Activated T-cell treated with anti-CD3 and anti-CD28 coated beads for 4 hours (primary cell): ENCODE measurements at places on chromosomes 1 and 21.

DNA sequence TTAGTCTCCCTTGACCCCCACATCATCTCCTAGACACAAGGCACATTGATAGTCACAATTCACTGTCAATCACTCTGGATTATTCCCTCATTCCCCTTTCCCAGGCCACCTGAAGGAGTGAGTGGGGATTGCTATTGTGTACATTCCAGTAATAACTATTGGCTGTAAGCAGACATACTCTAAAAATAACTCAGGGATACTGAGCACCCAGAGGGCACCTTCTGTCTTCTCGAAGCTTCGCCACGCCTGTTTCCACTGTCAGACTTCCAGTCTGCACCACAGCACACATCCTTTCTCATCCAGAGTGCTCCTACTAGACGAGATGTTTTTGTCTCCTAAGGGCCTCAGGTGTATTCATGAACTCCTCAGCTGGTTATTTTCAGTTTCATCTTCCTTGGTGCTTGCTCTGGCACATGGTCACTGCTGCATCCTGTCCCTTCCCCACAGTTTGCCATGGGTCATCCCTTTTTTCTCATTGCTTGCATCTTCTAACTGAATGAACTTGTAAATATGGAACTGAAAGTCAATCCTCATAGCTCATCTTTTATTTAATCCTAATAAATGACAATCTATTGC, 848 bp upstream of the APOBEC4 start:
- DNase-seq: no peak

DNA sequence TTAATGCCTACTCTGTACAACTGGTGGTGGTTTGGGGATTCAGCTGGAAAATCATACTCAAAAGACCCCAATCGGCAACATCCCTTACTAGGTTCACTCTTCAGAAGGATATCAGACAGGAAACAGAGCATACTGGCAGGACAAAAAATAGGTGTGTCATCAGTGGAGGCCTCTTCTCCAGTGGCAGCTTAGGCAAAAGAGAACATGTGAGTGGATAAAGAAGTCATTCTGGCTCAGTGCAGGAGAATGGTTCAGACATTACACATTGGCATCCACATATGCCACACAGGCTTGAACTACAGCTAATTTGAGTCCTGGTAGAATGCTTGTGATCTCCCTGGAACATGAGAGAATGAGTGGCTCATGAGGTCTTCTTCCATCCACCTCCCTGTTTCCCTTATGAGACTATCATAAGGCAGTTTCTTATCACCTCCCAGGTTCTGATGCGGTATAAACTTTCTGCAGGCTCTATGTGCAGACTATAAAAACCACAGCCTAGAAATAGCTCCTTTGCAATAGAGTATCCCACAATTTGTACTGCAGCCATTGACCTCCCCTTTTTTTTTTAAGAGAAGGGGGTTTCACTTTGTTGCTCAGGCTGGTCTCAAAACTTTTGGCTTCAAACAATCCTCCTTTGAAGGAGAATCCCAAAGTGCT, 24.7 kb downstream of the VAMP4 start:
- no peak for DNase-seq

- DNase-seq: peak; percentile 10
Measured at GRCh38 chr1:62144238-62144831, 50.3 kb upstream of the L1TD1 start.

GRCh38 chr1:228180271-228180958, 14.8 kb downstream of the IBA57 start:
- no peak for DNase-seq

DNA sequence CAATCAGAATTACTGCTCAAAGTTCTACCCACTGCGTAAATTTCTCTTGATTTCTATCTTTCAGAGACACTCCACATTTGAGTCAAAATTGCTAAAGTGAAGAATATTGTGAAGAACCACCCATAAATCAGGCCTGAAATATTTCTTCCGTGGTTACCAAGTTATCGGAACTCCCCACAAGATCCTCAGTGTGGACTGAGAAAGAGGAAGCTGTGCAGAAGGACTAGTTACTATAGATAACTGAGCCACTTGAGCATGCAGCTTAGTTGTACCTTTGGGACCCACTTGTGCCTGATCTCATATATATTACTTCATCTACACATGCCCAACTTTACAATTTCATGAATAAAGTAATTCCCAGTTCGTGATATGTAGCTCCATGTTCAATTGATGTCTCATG, 18.4 kb downstream of the RWDD3 start:
- no peak for DNase-seq

DNA sequence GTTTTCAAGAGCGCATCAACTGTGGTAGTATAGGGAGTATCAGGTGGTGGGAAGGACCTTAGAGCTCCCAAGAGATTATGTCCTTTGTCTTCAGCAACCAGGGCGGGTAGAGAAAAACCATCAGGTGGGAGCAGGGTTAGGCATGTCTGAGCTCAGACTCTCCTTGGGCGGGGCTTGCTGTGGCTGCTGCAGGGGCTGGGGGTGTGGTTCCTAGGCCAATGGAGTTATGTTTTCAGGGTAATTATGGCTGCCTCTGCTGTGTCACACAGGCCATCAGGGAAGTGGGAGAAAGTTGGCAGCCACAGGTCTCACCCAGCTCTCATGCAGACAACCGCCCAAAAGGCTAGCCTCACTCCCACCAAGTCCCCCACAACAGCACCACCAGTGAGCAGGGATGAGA, 74.9 kb downstream of the FCRL5 start:
- no peak for DNase-seq

- DNase-seq: no peak
Measured at GRCh38 chr1:222940095-222940494, 125.3 kb downstream of the DISP1 start.
